ENCODE measurements at places on chromosomes 4 and X.

- no peak for DNase-seq
Measured at GRCh38 chrX:9130031-9130430, 96.1 kb upstream of the FAM9B start.

- DNase-seq: no peak
Measured at GRCh38 chr4:3652586-3652985, 113.6 kb upstream of the ADRA2C start.

DNA sequence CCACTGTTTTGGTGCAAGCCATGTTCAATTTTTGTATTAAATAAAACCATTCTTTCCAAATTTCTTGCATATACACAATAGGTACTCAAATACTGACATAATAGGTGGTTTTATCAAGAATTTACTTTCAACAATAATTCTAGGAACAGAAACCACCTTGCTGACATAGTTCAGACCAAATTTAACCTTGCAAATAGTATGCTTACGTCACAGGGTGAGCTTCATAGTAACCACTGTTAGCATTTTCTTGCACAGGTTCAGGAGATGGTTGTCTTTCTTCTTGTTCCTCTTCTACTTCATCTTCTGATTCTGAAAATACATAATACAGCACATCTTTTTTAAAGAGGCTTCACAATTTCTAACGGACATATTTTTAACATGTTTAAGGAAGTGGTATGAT is 17.6 kb downstream of the G3BP2 start:
- DNase-seq: no peak

GRCh38 chrX:151791961-151792360 is 57.4 kb downstream of the CNGA2 start:
- DNase-seq: no peak

GRCh38 chr4:79917246-79917645 is 155.8 kb downstream of the ANTXR2 start:
- peak; percentile 32 for DNase-seq

DNA sequence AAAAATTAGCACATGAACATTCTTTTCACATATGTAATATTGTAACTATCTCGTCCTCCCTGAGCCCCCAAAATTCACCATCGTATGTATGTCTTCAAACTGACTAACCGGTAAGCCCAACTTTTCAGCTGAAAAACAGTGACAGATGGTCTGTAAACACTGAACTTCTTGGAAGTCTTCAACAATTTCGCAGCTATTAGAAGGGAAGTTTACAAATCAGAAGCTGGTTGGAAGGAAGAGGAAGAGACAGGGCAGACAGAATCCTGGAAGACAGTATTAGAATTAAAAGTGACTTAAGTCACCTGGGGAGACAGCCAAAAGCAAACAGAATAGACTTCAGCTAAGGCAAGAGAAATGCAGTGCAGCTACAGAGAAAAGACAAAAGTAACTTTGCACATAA is 858.4 kb downstream of the ADGRL3 start:
- DNase-seq: no peak

- DNase-seq: peak; percentile 79
Measured at GRCh38 chr4:76305971-76306881, at the start of gene STBD1. Gene STBD1 (plus strand): TSS chr4:76306733. CDS start chr4:76306770, 37 bp downstream.

DNA sequence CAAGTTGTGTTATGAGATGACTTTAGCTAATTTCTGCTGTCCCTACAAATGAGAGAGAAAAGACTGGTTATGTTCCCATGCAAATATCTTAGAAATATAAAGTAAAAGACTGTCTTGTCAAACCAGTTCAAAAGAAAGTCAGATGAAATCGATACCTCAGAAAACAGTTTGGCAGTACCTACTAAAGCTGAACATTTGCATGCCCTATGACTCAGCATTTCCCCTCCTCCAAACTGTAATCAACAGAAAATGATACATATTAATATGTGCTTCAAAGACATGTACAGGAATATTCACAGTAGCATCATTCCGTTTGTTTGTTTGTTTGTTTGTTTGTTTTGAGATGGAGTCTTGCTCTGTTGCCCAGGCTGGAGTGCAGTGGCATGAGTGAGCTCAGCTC is 90.3 kb downstream of the ARX start:
- DNase-seq: no peak

DNA sequence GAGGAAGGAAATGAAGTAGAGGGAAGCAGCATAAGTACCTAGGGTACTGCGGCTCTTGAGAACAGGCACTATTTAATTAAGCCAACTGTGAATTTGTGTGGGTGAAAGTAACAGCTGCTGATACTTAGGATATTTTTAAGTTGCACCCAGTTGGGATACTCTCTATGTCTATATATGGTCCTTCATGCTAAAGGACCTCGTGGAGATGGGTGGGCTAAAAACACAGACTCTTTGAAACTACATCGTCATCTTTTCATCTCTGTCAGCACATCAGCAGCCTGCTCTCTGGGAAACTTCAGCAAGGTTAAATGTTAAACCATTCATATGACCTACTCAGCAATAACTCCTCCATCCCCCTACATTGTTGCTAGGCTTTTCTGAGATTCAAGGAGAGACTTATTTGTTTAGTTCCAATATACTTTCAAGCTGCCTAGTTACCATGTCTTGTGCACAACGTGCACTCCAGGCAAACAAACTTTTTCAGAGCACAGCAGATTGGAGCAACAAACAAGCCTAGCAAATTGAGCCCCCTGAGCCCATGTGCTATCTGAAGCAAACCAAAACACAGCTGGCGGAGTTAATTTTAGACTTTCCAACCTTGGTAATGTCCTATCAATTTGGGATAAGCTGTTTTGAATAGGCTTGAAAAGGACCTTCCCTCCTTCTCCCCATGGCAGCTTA is 6.2 kb upstream of the MOB1B start:
- no peak for DNase-seq

DNA sequence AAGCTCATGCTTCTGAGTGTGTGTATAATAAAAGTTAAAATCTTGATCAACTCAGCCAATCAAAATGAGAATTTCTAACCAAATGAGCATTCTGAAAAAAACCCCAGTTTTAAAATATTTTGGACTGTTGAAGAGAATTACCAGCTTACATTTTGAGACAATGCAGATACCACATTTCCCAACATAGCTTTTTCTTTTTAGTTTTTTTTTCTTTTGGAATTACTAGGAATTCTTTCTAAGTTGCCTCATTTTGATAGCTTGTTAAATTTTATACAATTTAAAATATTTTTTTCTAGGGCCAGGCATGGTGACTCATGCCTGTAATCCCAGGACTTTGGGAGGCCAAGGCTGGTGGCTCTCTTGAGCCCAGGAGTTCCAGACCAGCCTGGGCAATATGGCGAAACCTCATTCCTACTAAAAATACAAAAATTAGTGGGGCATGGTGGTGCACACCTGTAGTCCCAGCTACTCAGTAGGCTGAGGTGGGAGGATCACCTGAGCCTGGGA is 2.2 kb downstream of the RP2 start:
- no peak for DNase-seq

DNA sequence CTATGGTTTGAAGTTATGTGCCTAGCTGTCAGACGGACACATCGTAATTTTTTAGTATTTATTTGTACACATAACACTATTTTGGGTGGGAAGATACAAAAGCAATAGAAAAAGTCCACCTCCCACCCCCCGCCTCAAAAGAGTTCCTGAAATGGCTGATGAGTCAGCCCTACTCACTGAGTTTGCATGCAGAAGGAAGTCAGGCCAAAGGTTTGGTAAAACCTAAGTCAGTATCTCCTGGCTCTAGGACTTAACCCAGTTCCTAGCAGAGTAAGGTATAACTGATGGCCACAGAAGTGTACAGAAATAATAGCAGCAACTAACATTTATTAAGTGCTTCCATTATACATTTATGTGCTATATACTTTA is 2.9 kb upstream of the KLHL2 start:
- no peak for DNase-seq

GRCh38 chrX:44244008-44244407 is 99.5 kb downstream of the EFHC2 start:
- peak; percentile 10 for DNase-seq

GRCh38 chr4:11158971-11159370 is 269.7 kb downstream of the HS3ST1 start:
- no peak for DNase-seq

GRCh38 chr4:137623013-137623412 is 90.7 kb upstream of the PCDH18 start:
- no peak for DNase-seq

- DNase-seq: no peak
Measured at GRCh38 chr4:98498774-98499173, 159.6 kb downstream of the TSPAN5 start.

GRCh38 chrX:128901018-128901417 is 622.3 kb downstream of the SMARCA1 start:
- no peak for DNase-seq

DNA sequence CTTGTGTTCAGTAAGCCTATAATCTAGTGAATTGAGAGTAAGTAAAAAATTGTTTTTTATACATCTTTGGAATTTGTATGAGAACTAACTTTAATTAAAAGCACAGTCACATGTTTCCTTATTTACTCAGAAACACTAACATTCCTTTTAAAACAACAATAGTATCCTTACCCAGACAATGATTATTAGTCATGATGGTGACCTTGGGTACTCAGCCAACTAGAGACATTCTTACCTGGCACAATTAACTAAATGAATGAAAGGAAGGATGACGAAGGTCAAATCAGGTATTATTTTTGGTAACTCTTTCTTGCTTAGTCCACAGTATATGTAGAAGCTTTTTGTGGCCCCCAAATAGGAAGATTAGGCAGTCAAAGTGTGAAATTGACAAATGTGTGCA is 901.0 kb downstream of the FAT4 start:
- DNase-seq: no peak

GRCh38 chr4:170242471-170242870 is 152.7 kb upstream of the AADAT start:
- DNase-seq: no peak

DNA sequence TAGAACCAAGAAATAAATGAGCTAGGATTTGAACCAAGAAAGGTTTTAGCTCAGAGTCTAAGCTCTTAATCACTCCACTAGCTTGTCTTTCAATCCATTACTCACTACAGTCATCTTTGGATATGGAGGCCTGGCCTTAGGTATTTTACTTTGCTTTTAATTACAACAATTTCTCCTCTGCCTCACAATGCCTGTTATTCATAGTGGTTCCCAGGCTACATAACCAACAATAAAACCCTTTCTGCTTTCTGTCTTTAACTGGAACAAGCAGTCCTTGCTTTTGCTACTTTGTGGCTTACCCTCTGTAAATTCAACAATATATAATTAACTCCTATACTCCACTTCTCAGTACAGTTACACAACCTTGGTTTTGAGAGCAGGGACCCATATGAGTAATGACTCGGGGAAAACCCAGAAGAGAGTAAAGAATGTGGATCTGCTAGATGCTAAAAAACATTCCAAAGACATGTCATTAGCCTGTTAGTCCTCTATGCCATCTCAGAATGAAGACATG is 94.7 kb upstream of the NAP1L5 start:
- no peak for DNase-seq

DNA sequence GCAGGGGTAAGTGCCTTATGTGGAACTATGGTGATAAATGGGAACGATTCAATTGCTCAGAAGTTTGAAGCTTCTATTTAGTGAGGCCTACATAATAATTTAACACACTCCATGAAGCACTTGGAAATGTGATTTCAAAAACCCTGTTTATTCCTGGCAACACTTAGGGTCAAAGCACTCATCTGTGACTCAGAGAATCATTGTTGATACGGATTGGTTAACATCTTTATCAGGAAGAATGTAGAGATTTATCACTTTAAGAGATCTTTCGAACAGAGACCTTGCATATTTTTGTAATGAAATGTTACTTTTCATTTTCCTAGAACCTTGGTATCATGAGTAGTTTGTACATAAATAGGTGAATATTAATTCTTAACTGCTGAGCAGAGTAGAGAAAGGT is 269.1 kb upstream of the SLIT2 start:
- DNase-seq: no peak

GRCh38 chr4:119498527-119498926 is 130.1 kb downstream of the PDE5A start:
- DNase-seq: no peak

GRCh38 chrX:74249963-74250362 is 54.0 kb upstream of the ZCCHC13 start:
- DNase-seq: no peak

- DNase-seq: no peak
Measured at GRCh38 chr4:74016068-74016467, 17.6 kb upstream of the CXCL5 start.

DNA sequence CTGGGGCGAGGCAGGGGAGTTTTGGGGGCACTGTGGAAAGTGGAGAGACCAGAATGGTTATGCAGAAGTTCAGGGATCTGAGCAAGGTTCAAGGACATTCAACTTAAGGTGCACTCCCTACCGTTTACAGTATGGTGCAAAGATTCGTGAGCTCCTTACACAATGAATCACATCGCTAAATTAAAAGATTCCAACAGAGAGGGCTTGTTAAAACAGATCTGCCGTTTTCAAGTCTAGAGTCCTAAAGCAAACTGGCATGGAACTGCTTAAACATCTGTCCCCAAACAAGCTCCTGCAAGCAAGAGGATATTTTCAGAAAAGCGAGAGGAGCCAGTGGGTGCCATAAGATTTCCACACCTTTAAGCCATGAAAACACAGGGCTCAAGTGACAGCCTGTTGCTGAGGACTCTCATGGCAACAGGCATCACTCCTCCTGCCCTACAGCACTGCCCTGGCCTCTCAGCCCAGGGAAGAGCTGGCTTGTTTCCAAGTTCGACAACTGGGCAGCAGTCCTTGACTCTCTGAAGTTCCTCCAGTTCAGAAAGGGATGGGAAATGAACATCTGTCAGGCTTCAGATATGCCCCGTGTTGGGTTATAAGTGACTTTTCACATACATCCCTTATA is 10.0 kb downstream of the FAM184B start:
- no peak for DNase-seq

DNA sequence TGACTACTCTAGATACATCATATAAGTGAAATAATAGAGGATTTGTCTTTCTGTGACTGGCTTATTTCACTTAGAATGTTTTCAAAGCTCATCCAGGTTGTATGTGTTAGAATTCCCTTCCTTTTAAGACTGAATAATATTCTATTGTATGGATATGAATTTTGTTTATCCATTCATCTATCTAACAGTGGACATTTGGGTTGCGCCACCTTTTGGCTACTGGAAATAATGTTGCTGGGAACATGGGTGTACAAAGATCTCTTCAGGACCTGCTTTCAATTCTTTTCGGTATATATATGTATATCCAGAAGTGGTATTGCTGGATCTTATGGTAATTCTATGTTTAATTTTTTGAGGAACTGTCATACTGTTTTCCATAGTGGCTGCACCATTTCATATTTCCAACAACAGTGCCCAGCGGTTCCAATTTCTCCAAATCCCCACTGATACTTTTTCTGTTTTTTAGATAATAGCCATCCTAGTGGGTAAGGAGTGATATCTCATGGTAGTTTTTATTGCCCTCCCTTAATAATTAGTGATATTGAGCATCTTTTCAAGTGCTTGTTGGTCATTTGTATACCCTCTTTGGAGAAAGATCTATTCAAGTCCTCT is 3.4 kb upstream of the SCD5 start:
- no peak for DNase-seq

DNA sequence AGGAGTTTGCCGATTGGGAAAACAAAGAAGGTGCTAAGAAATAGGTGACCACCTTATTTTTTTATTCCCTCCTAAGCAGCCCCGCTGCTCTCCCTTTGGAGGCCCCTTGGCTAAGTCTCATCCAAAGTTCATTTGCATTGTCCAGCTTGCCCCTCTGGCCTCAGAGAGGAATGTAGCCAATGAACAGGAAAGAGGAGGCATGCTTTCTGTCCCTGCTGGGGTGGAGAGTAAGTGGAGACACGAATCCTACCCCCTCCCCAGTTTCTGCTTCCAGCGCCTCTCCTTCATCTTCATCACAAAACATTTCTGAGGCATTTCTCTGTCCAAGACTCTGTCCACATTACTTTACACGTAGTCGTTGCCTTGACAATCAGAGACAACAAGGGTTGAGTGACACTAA is 38.7 kb downstream of the NLGN3 start:
- DNase-seq: no peak
